ENCODE measurements at places on chromosomes 16 and 17.

DNA sequence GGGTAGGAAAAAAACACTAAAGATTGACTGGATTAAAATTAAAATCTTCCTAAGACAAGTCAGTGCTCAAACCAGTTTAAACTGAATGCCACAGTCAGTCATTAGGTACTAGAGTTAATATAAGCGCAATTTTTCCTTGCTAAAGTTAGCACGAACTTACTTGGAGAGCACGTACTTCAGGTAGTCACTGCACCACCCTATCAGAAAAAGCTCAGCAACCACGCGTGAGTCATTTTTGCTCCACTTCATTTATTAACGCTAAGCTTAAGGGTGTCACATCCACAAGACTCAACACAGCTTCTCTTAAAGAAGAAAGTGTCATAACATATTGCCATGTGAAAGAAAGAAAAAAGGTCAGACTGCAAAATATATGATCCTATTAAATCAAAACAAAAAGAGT is 53.1 kb downstream of the TEX2 start:
- DNase-seq = no peak

DNA sequence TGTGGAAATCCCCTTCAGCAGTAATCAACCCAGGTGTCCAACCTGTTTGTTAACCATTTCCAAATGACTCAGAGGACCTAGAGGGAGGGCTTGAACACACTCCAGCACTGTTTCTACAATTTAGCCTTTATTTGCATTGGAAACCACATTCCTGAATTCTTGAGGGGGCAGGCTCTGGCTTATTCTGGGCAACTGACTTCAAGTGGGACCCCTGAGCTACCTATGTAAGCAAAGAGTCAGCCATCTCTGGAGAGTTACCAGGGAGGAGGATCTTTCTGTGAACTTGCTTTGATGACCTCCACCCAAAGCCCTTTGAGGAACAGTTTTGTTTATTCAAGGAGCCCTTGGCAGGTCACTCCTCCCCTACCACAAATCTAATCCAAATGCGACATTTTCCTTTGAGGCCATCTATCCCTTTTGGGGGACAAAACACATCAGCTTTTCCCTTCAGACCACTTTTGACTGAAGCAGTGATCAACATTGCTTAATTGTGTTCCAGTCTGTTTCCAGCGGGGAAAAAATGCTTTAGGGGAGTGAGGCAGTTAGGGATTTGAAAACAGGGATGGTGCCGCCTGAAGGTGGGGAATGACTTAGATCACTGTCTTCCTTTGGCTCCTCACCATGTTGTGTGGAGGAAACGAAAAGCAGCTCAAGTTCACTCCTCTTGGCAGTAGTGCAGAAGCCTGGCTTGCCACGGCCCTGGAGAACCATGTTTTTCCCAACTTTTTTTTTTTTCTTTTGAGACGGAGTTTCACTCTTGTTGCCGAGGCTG is 46.2 kb downstream of the TUBD1 start:
- DNase-seq = peak; percentile 95

GRCh38 chr17:902463-902862 is 77.1 kb downstream of the NXN start:
- no peak for DNase-seq

GRCh38 chr16:23573817-23574216 is 16.3 kb downstream of the UBFD1 start:
- DNase-seq = no peak

DNA sequence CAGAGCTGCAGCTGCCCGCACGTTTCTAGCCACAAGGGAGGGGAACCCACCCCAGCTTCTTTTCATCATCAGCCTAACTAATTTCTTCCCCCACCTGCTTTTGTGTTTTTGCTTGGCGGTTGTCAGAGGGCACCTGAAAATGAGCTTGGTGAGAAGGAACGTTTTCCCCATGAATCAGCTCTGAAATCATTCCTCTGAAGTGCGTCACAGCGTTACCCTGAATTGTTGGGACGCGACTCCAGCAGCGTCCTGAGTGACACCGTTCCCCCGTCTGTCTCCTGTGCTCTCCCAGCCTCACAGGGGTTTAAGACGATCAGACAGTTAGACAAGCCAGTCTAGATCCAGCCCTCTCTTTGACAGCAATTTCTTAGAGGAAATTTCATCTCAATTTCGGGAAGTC is 722.9 kb upstream of the EEF2KMT start:
- DNase-seq = peak; percentile 11

DNA sequence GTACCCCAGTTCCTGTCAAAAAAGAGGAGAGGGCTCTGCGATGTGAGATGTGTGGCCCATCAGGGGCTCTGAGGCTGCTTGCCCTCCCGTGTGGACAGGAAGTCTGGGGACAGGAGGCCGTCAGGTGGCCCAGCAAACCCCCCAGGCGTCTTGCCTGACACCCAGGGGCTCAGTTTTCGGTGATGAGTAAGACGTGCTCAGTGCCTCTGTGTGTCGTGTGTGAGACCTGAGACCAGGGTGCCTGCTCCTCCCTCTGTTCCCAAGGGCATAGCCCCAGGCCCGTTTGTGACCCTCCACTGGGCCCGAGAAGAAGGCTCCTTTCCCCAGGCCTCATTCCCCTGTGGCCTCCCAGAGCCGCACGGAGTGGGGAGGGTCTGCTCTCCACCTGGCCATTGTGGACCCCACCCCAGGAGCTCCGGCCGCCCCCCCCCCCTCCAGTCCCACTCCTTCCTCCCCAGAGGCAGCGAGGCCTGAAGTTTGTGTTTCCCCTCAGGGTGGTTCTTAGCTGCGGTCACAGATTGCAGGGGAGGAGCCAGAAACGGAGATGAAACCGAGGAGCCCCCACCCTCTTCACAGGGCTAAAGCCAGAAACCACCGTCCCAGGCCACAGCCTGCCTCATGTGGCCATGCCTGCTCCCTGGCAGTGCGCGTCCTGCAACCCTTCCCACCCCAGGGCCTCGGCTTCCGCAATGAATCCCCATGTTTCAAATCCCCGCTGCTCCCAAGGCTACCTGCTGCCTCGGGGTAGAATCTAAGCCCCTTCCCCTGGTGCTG is 4.9 kb upstream of the ACTG1 start:
- no peak for DNase-seq

DNA sequence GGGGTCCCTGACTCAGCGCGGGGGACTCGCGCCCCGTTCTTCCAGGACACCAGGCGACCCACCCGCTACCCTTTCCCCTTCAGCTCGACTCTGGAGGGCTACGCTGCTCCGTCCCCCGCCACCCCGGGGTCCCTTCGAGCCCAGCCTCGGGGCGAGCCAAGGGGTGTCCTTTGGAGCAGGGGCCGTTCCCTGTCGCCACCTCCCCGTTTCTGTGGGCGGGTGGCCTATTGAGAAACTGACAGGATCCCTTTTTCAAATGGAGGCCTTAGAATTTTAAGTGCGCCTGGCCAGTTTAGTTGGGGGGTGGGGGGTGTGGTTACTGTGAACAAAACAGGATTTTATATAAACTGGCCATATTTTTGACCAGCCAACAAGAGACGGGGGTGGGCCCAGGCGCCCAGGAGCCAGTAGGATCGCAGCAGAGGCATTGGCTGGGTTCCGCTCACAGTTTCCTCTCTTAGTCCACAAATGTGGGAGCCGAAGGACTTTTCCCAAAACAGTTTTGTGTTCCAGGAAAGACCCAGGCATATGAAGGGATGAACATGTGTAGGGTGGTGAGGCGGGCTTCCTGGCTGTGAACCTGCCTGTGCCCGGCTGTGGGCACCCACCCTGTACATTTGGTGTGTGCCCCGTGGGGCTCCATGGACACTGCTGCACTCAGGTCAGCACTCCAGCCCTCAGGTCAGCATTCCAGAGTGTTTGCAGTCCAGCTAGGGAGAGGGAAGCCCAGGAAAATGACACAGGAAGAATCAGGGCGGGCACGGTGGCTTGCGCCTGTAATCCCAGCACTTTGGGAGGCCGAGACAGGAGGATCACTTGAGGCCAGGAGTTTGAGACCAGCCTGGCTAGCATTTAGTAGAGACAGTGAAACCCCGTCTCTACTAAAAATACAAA is 722 bp upstream of the TIMP2 start:
- DNase-seq = peak; percentile 60

DNA sequence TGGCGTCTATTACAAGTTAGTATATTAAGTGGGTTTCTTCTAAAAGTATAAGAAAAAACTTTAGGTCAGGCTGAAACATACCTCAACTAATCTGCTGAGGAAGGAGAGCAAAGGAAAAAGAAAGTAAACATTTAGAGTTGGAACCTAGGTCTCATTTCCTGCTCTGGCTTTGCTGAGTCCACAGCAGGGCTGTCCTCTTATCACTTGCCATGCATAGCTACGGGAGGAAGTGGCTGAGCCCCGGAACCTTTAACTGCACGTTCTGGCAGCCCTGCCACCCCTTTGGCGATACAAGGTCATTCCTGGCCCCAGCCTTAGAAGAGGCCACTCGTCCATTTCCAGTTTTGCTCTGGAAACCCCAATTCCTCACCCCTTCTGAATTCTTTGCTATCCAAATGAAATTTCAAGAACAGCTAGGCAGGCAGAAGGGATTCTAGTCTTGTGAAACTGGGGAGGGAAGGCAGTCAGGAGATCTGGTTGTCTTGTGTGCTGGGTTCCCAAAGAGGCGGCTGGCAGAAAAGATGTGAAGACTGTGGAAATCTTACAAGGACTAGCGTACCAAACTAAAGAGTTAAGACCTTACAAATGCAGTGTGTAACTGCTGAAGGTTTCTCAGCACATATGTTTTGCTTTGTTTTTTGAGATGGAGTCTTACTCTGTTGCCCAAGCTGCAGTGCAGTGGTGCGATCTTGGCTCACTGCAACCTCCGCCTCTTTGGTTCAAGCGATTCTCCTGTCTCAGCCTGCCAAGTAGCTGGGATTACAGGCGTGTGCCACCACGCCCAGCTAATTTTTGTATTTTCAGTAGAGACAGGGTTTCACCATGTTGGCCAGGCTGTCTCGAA is 19.1 kb downstream of the WIPI1 start:
- no peak for DNase-seq

- no peak for DNase-seq
Measured at GRCh38 chr16:20901436-20902112, 1.0 kb downstream of the LYRM1 start.

DNA sequence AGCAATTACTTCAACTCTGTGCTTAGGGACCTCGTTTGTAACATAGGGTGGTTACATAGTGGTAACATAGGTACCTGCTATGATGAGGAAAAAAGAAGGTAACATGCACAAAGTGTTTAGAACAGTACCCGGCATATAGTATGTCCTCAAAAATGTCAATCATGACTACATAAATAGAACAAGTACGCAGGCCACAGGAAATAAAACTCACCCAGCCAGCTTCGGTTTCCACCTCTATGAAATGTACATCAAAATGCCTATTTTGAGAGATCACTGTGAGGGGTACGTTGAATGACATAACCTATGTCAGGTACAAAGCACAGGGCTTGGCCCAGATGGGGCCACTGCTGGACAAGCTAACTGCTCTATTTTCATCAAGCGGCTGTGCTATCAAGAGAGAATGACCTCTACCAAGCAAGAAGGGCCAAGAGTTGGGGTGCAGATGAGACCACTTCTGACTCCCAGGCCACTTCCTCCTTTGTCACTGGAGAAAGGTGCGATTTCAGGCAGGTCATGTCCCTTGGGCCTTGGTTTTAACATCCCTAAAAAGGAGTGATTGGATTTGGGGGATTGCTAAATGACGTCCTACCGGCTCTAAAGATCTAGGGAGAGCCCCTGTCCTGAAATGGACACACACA is 45.4 kb downstream of the WSB1 start:
- no peak for DNase-seq

DNA sequence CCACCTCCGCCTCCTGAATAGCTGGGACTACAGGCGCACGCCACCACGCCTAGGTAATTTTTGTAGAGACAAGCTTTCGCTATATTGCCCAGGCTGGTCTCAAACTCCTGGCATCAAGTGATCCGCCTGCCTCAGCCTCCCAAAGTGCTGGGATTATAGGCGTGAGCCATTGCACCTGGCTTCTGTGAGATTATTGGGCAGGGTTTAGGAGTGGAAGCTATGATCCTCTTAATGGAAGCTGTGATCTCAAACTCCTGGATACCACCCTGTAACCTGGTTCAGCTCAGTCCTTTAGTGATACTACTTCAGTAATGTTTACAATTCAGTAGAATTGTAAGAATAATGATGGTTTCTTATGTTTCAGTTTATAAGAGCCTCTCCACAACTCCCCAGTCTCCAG is 14.1 kb downstream of the NFE2L1 start:
- no peak for DNase-seq

GRCh38 chr16:1333854-1334700 is 632 bp downstream of the BAIAP3 start:
- DNase-seq = no peak

GRCh38 chr16:885391-885790 is 84.9 kb upstream of the GNG13 start:
- no peak for DNase-seq

DNA sequence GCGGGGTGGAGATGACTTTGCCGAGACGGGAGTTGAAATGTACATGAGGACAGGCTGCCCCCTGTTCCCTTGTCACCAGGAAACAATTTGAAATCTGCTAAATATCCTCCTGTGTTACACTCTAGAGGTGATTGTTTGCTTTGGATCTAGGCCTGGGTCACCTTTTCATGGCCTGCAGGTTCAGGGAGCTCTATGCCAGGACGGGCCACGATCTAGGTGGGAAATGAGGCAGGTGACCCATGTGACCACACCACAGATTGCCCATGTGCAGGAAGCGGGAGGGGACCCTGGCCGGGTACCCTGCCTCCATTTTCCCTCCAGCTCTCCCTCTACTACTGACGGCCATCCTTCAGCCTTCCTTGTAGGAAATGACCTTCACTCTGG is 43.4 kb downstream of the MEAK7 start:
- DNase-seq = no peak

- DNase-seq = peak; percentile 55
Measured at GRCh38 chr16:66652661-66653360, 43.7 kb downstream of the CMTM4 start.

DNA sequence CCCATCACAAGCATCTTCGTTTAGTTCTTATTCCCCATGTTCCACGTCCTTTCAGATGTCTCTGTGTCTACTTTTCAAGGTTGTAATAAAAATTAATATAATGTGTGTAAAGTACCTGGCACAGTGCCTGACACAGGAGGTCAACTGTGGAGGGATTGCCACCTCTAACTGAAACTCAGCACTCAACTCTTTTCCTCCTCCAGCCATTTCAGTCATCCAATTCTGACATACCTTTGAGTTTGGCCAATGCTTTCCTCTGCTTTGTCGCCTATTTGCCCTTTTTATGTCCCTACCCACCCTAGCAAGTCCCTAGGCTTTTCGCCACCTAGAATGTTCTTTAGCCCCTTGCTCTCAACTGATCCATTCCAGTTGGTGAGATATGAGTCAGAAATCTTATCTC is 1.6 kb downstream of the UBE2Z start:
- DNase-seq = no peak

- no peak for DNase-seq
Measured at GRCh38 chr16:46582313-46582712, 38.9 kb downstream of the SHCBP1 start.
